ENCODE measurements at places on chromosomes 12 and 14.

- no peak for DNase-seq
Observed at GRCh38 chr12:43107026-43107775, 444.8 kb downstream of the ADAMTS20 start.

GRCh38 chr12:15037091-15037687 is 64.3 kb downstream of the PDE6H start:
- DNase-seq, result no peak

- no peak for DNase-seq
Observed at GRCh38 chr12:54521293-54522060, 23.9 kb downstream of the NCKAP1L start.

DNA sequence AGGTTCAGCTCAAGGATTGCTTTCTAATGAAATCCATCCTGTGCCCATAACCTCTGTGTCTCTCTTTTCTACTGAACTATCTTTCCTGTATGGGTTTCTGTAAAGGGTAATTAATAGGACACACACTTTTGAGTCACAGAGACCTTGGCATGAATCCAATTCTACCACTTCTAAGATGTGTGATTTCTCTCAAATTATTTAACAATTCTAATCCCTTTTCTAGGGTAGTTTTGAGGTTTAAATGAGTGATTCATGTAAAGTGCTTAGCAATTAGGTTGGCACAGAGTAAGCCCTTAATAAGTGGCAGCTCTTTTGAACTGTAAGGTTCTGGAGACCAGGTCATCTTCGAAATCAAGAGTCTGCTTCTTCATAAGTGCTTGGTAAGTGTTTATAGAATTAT is 202.7 kb downstream of the RASSF9 start:
- DNase-seq, result no peak

DNA sequence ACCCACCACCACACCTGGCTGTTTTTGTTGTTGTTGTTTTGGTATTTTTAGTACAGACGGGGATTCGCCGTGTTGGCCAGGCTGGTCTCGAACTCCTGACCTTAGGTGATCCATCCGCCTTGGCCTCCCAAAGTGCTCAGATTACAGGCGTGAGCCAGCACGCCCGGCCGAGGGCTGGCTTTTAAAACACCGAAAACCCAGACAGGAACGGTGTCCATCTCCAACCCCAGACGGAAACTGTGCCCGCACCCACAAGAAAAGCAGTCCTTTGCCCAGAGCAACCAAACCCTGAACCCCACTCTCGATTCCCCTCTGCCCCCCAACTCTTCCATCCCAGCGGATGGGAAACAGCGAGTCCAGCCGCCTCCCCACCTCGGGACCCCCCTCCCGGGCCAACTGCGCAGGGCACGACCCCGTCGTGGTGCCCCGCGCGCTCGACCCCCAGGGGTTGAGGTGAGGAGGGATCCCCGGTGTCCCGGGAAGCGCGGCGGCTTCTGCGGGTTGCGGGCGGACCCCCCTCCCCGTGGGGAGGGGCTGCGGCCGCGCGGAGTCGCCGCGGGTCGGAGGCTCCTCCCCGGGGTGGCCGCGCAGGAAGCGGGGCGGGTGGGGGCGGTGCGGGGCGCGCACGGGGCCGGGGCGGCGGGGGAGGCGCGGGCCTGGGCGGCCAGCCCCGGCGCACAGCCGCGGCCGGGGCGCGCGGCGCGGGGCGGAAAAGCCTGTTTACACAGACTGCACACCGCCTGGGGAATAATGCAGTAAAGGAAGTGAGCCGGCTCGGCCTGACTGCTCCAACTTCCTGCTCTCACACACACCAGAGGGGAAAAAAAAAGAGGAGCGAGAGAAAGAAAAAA is at the start of gene ELK3:
Gene ELK3 (plus strand): TSS at position 651 of the 851 bp plus-strand sequence.
- peak; percentile 45 for DNase-seq

All from CMK (cell line).